ENCODE measurements at places on chromosomes 11 and 22.

GRCh38 chr11:70891844-70892380 lies 360.5 kb downstream of the SHANK2 start:
- no peak for DNase-seq

- peak; percentile 93 for DNase-seq
Measured at GRCh38 chr22:28442264-28442710, 237.4 kb downstream of the TTC28 start.

DNA sequence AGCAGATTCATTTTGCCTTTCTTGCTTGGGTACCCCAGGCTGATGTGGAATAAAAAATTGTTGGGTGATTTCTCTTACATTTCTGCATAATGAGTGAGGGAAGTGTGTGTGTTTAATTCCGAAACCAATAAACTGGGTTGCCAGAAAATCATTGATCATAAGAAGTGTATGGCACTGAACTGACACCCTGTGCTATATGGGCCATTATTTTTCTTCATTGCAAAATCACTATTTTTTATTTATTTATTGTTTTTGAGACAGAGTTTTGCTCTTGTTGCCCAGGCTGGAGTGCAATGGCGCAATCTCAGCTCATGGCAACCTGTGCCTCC lies 14.6 kb upstream of the HIKESHI start:
- DNase-seq: no peak

DNA sequence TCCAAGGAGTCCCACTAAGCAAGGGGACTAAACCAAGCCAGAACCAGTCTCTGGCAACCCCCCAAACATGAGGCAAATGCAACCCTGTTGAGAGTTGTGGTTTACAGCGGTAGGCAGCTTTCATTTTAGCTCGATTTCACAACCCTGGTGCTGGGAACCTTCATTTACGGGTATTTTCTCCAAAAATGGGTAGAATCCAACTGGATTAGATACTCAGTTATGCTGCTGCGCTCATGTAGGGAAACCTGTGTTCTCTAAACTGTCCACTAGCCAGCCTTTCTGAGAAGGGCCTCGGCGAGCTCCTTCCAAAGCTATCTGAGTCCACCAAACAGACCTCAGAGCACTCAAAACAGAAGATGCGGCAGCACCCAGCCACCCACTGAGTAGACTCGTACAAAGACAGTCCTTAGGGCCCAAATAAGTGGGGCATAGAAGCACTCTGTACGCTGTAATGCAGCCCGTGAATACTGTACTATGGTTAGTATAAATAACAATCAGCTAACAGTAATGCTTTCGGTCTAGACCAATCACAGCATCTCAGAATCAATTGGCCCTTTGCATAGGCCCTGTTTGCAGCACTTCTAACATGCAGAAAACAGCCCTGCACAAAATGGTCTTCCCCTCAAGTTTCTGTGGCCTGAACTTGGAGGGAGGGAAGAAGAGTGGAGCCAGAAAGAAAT lies 104.7 kb downstream of the ETS1 start:
- DNase-seq: peak; percentile 66

GRCh38 chr11:116498161-116498560 lies 274.6 kb downstream of the BUD13 start:
- no peak for DNase-seq

DNA sequence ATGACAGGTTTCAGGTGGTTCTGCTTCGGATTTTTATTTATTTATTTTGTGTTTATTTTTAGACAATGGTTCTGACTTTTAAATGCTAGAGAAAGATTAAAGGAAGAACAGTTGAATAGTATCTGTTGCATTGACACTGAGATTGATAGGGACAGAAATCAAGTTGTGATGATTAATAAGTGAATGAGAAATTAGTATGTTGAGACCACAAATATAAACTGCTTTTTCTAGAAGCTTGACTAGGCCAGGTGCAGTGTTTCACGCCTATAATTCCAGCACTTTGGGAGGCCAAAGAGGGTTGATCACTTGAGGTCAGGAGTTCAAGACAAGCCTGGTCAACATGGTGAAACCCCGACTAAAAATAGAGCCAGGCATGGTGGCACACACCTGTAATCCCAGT lies 65.1 kb upstream of the TNRC6B start:
- no peak for DNase-seq

DNA sequence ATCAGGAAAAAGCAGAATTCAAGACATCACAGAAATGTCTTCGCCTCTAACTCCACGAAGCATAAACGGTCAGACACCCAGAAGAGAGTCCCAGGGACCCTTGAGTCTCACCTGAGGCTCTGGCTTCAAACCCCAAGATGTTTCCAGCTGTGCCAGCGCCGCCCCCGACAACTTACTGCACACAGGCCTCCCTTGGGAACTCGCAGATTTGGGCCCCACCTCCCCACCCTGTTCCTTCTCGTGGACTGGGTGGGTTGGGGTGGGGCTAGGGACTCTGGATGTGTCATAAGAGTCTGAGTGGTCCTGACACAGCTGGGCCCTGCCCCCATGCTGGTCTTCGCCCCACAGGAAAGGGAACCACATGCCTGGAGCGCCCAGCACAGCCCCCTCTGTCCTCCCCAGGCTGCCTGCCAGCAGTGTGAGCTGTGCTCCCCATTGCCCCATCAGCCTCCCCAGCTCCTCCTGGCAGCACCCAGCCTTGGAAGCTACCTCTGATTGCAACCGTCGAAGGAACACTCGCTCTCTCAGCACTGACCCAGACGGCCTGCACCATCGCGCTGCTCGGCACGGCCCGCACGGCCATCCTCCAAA lies 147.5 kb downstream of the CRYBB2 start:
- no peak for DNase-seq

- DNase-seq: no peak
Measured at GRCh38 chr22:25360411-25360810, 141.0 kb downstream of the CRYBB2 start.

- no peak for DNase-seq
Measured at GRCh38 chr22:23067023-23067650, 3.2 kb upstream of the GNAZ start.

GRCh38 chr11:93510196-93510873 lies 32.9 kb downstream of the SMCO4 start:
- no peak for DNase-seq

- DNase-seq: peak; percentile 5
Measured at GRCh38 chr22:22721681-22722354, 77.4 kb downstream of the GGTLC2 start.

DNA sequence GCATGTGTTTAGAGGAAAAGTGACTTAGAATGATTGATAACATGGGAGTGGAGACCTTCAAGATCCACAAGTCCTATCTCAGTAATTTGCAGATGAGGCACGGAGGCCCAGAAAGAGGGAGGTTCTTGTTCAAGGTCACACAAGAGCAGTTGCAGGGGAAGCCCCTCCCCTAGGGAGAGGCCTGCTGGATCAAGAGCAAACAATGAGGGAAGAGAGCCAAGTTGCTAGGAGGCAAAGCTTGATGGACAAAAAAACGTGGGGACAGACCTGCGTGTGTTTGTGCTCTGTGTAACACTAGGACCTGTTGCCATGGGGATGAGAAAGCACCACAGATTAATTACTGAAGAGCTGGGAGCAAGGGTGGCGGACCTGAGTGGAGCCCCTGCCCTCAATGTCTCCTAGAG lies 6.4 kb upstream of the MFRP start:
- peak; percentile 53 for DNase-seq

DNA sequence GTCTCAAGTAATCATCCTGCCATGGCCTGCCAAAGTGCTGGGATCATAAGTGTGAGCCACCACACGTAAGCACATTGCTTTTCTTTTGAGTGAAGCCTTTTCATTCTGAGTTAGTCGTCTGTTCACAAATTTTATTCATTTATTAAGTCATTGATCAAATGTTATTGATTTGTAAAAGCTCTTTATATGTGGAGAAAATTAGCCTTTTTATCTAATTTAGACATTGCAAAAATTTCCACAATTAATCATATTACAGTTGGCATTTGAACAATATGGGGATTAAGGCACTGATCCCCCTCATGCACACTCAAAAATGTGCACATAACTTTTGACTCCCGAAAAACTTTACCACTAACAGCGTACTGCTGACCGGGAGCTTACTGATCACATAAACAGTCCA lies 7.5 kb upstream of the EMID1 start:
- no peak for DNase-seq

DNA sequence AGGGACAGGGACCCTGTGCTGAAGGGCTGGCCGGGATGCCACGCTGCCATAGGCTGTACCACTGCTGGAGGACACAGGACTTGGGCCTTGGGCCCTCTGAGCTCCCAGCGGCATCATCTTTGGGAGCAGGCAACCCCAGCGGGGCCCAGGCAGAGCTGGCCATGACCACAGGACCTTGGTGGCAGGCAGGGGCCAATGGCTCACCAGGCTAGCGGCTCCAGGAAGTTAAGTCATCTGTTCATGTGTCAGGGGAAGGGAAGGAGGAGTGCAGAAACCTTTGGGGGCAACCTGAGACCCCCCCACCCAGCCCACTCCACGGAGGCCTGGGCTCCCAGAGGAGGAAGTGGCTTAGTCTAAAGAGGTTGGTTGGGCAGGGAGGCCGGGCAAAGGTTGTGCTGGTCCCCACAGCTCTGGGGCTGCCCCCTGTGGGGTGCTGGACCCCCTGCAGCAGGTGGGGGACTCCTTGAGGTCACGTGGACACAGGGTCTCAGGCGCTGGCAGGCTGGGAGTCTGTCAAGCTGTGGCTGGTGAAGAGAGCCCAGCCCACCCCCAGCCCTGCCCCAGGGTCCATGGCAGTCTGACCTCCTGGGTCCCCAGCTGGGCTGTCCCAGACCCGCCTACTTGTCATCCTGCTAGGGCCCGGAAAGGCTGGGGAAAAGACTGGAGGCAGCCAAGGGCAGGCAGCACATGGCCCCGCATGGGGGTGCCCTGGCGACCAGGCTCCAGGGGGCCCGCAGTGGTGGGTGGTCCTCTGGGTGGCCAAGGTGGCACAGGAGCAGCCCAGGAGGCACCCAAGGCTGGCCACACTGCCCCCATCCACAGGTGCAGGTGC lies 184.3 kb downstream of the IGLL1 start:
- DNase-seq: no peak

- peak; percentile 61 for DNase-seq
Measured at GRCh38 chr11:74321487-74322188, 10.2 kb upstream of the P4HA3 start.

GRCh38 chr11:119688356-119688755 lies 40.6 kb downstream of the NECTIN1 start:
- no peak for DNase-seq

DNA sequence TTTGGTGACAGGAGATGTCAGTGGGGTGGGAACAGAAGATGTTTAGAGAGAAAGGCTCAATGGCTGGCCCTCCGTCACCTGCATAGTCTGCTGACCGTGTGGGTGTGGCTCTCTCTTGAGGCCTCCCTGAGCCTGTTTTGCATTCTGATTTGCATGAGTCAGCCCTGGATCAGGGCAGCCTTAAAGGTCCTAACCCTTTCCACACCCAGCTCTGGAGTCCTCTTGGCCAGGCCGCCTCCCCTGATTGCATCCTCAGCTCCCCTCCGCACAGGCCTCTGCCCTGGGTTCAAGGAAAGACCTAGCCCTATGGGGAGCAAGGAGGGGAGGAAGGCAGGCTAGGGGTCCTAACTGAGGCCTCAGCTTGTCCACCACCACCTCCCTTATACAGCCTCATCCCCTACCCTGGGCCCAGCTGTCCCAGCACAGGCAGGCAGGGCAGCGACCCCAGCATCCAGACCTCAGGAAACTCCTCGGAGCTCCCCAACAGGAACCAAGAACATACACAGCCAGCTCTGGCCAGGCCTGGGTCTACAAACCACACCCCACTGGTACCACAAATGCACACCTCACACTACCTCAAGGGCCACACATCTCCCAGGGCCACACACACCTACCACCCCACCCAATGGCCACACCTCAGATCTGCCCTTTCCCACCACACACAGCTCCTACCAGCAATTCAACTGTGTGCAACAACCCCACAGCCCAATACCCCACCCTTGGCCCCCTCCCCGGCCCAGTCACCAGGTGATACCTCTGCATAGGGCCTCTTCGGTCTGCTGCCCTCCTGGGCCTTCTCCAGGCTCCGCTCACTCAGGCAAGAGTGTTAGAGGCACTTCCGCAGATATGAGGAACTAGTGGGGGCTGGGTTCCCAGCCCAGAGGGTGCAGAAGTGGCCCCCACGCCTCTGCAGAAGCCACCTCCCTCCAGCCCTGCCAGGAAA lies 13.7 kb downstream of the ARAP1 start:
- no peak for DNase-seq

DNA sequence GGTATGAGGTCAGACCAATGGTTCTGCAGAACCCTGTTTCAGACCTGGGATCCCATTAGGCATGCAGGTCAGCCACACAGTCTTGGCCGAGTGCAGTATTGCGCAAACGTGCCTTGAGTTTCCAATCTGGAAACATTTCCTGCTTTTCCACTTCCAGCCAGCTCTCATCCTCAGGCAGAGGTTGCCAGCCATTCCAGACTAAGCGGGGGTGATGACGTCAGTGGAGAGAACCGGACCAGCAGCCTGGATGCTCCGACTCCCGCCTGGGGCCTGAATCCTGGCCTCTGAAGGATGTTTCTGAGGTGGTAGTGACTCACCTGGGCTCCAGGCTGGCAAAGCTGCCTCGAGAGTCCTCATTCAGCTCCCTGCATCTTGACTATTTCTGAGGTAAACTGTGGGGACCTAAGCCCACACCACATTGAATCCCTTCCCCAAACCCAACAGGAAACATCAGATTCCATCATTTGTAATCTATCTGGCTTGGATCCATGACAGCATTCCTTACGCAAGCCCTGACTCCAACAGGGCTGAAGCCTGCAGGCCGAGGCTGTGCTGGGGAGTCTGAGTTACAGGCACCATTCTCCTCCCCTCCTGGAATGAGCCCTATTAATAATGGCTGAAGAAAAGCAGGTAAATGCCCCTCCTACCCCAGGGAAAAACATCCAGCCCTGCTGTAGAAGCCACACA lies 83.0 kb downstream of the ABTB2 start:
- peak; percentile 98 for DNase-seq

GRCh38 chr11:82682003-82682751 lies 51.5 kb downstream of the FAM181B start:
- DNase-seq: peak; percentile 80

DNA sequence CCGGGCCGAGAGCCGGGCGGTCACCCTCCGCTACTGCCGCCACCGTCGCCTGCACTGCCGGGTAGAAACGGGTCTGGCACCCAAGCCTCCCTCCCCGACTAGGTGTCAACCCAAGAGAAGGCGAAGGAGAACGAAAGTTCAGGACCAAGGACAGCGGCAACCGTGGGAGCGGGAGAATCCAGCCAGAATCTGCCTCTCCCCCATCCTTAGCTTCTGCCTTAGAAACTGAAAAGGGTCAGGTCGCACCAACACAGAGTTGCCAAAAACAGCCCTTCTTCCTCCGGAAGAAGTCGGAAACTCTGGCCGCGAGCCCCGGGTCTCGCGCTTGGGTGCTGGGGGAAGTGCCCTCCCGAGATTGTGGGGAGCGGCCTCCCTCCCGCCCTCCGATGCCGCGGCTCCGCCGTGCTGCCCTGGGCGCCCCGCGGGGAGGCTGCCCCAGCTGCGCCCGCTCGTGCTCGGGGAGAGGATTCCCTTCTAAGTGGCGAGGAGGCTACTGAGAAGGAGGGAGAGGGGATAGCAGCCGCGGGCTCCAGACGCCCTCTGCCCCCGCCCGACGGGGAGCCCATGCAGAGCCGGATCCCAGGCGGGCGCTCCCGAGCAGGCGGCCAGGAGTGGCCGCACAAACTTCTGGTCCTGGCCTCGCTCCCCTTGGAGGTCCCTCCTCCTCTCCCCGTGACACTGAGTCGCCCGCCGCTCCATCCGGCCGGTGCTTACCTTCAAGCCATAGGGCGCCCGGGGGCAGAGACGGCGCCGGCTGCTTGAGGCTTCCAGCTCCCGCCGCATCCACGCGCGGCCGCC lies 637 bp downstream of the DRD2 start:
- DNase-seq: peak; percentile 95

- peak; percentile 76 for DNase-seq
Measured at GRCh38 chr11:33530815-33531214, 169.8 kb downstream of the C11orf91 start.

GRCh38 chr11:12799334-12799835 lies 125.2 kb downstream of the TEAD1 start:
- DNase-seq: no peak

Measured in astrocyte of the hippocampus (primary cell).